ENCODE measurements at places on chromosomes 3 and 15.

- H3K4me1 ChIP-seq = no peaks in the 10 kb centered on the region
- H3K36me3 ChIP-seq = no peaks in the 10 kb centered on the region
- H3K27ac ChIP-seq = no peak overlapping the region
- no peaks in the 10 kb centered on the region for H3K27me3 ChIP-seq
- DNase-seq = no peak
These were observed 350.1 kb upstream of the PROK2 start for GRCh38 chr3:72134989-72135451.

- H3K4me3 ChIP-seq = no peak overlapping the region
- no peak for DNase-seq
- H3K36me3 ChIP-seq = peaks cover 13% of the 10 kb centered on the region
- no peak overlapping the region for H3K27ac ChIP-seq
- no peaks in the 10 kb centered on the region for H3K4me1 ChIP-seq
These were observed 11.7 kb upstream of the NMB start for GRCh38 chr15:84669726-84670125.

DNA sequence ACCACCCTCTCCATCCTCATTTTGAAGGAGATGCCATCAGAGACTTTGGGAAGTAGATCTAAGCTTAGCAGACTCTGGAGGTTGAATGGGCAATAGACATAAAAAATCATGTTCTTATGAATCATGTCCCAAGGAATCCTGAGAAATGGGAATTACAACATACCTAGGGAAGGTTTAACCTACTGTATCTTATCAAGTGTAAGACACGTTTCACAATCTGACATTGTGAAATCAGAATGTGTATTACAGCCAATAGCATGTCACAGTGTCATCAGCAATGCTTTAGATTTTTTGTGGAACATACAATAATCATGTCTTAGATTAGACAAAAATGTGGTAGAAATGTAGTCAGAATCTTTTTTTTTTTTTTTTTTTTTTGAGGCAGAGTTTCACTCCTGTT is 332.4 kb upstream of the TLE3 start:
- H3K27me3 ChIP-seq = no peaks in the 10 kb centered on the region
- no peak overlapping the region for H3K4me3 ChIP-seq

DNA sequence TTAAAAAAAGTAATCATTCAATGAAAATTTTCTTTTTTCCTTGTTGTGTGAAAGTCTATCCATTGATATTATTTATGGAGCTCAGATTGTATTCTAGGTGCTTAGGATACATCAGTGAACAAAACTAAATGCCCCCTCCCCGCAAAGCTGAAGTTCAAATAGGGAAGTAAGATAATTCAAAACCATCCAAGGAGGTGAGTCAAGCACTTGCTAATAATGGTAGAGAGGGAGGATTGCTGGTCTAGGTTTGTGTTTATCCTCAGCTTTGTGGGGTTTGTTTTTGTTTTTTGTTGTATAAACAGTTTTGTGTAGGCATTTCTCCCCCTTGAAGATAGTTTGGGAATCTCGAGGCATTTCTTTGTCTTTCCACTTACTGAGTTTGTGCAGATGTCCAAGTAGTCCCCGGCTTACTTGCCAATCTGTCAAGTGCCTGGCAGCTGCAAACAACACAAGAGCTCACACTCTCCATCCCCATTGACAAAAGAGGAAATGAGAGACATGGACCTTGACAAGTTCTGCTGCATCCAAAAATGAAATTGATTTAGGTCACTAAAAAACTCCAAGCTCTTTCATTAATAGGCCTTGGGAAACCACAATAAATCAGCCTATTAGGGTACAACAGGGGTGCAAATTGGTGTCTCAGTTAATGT is 575.8 kb upstream of the TBL1XR1 start:
- DNase-seq = no peak
- H3K4me3 ChIP-seq = no peak overlapping the region
- H3K27me3 ChIP-seq = no peaks in the 10 kb centered on the region
- no peaks in the 10 kb centered on the region for H3K4me1 ChIP-seq
- H3K36me3 ChIP-seq = no peaks in the 10 kb centered on the region
- H3K27ac ChIP-seq = no peak overlapping the region

DNA sequence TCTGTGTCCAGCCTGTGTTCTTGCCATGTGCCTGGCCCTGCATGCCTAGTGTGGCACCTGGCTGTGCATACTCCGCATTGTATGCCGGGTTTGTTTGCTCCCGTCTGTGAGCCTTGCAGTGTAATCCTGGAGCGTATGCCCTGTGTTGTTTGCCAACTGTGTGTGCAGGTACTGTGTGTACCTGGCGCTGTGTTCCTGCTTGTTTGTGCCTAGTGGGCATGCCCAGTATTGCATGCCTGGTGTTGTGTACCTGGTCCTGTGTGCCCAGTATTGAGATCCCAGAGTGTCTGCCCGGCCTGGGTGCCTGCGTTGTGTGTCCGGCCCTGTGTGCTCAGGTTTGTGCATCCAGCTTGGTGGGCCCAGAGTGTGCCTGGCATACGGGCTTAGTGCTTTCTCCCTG is 54.5 kb upstream of the CHRNA7 start:
- no peaks in the 10 kb centered on the region for H3K36me3 ChIP-seq
- H3K27me3 ChIP-seq = peaks cover 13% of the 10 kb centered on the region
- H3K4me3 ChIP-seq = no peak overlapping the region
- no peak for DNase-seq
- H3K27ac ChIP-seq = no peak overlapping the region

DNA sequence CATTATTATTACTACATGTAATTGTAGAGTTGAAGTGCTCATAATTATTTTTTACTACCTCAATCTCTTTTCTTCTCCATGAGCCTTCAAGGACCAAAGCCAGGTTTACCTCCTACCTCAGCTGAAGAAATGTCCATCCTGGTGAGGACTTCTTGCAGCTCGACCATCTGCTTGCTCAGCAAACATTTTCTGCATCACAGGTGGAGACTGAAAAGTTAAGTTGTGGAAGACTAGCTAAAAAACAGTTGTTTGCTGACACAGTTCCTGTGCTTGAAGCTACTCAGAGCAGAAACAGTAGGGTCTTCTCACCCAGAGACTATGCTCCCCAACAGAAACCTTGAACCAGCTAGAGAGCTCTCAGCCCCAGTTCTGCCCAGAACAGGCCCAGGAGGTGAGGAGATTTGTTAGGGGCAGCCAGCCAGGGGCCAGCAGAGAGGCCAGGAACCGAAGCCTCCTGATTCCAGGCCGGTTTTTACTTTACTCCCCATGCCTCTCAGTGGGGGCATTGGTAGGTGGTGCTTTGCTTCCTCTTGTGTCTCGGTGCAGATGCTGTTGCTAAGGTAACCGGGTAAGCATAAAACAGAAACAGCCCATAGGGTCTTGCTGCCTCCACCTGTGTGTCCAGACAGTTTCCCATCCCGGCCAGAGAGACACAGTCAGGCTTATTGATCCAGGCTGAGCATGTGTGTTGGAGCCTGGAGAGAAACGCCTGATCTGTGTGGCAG is 54.9 kb downstream of the CCNL1 start:
- H3K36me3 ChIP-seq = no peaks in the 10 kb centered on the region
- H3K4me1 ChIP-seq = peaks cover 4% of the 10 kb centered on the region
- no peak for DNase-seq
- no peak overlapping the region for H3K4me3 ChIP-seq
- H3K27me3 ChIP-seq = no peaks in the 10 kb centered on the region

GRCh38 chr15:22956257-22956977 is 23.8 kb downstream of the CYFIP1 start:
- DNase-seq = no peak
- H3K4me1 ChIP-seq = peaks cover 10% of the 10 kb centered on the region
- H3K27me3 ChIP-seq = peaks cover 43% of the 10 kb centered on the region
- no peaks in the 10 kb centered on the region for H3K36me3 ChIP-seq

DNA sequence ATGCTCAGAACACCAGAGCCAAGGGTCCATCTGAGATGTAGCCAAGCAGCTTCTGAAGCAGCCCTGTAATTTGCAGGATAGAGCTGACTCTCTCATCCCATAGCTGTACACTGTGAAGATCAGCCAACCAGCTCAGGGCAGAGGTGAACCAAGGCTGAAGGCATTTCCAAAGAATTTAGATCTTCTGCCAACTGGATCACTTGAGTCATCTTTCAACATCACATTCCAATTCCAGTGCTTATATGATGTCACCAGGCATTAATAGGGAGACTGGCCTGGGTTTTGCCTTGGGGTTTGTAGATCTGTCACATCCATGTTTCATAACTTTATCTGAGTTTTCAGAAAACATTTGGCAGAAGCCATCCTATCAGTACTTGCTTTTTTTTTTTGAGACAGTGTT is 98.2 kb downstream of the NR2F2 start:
- H3K36me3 ChIP-seq = no peaks in the 10 kb centered on the region
- H3K4me1 ChIP-seq = no peaks in the 10 kb centered on the region
- DNase-seq = no peak
- no peak overlapping the region for H3K4me3 ChIP-seq
